ENCODE measurements at places on chromosomes 7 and 10. TPM values are rescaled to one million over a fixed set of nuclear protein-coding genes. Genes with fewer than 3 reads are reported as not detected.

The MALSU1 gene
- polyA plus RNA-seq = 40.3 TPM

The SPACDR gene
- polyA plus RNA-seq = 0.78 TPM

DNA sequence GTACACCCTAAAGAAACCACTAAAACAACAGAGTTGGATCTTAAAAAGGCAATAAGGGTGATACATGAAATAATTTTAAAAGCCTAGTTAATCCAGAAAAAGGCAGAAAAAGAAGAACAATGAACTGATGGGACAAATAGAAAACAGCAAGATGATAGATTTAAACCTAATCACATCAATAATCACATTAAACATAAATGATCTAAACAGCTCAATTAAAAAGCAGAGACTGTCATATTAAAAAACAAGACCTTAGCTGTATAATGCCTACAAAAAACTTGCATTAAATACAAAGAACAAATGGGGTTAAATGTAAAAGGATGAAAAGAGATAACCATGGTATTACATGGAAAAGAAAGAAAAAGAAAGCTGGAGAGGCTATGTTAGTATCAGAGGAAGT is 96.2 kb downstream of the RTKN2 start:
- DNase-seq = no peak

GRCh38 chr10:70063418-70064098 is 10.9 kb downstream of the MACROH2A2 start:
- no peak for DNase-seq

GRCh38 chr10:29539412-29539811 is 95.4 kb downstream of the SVIL start:
- DNase-seq = no peak

DNA sequence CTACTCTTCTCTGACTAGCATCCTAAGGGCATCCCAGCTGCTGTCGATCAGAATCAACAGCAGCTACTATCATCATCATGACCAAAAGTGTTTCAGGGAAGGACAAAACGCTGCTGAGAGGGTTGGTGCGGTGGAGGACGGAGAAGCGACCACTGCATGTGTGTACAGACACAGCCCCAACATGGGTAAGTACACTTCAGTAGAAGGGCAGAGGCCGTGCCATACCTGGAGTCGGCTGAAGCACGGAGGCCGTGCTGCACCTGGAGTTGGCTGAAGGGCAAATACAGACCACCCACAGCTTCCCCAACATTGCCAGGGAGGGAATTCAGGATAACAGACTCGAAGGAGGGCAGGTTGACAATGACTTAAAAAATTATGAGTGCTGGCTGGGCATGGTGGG is 67.8 kb upstream of the CYTH3 start:
- no peak for DNase-seq

GRCh38 chr7:92156990-92157389 is 22.0 kb downstream of the LRRD1 start:
- no peak for DNase-seq

DNA sequence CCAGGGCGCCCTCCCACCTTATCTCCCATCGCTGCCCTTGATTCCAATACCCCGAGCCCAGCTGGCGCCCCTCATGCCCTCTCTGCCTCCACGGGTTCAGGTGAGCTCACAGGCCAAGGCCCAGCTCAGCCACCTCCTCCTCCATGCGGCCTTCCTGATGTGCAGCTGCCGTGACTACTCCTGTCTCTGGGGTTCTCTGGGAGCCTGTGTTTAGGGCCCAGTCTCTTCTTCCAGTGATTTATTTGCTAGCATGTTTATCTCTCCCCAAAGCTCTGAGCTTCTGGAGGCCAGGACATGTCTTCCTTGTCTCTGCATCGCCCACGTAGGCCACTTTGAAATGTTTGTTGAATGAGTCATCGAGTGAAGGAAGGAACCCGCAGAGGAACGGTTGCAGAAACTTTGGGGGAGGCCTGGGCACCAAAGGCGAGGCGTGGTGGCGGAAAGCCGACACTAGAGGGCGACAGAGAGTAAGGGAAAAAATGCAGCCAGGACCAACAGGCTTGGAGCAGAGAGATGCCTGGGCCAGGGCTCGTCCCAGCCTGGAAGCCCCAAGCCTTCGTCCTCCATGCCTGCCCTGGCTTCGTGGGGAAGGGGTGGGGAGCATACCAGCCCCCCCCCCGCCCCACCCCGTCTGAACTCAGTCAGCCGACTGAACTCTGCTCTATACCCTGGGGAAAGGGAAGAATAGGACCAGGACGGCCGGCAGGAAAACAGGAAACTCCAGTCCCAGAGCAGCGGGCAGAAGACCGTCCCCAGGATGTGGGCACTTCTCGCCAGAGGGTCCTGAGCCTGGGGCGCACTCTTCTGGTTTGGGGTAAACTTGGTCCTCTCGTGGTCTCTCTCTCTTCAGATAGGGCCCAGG is 10.9 kb upstream of the HSPB1 start:
- peak; percentile 89 for DNase-seq

The FGFBP3 gene
- polyA plus RNA-seq = 0.18 TPM

- DNase-seq = no peak
Observed at GRCh38 chr10:60043561-60044241, 137.3 kb upstream of the CCDC6 start.

The VTI1A gene
- polyA plus RNA-seq = 6.0 TPM

The ACBD7 gene
- polyA plus RNA-seq = 0.08 TPM

The PLCE1 gene
- 1.3 TPM for polyA plus RNA-seq

The GBX1 gene
- polyA plus RNA-seq = not detected

DNA sequence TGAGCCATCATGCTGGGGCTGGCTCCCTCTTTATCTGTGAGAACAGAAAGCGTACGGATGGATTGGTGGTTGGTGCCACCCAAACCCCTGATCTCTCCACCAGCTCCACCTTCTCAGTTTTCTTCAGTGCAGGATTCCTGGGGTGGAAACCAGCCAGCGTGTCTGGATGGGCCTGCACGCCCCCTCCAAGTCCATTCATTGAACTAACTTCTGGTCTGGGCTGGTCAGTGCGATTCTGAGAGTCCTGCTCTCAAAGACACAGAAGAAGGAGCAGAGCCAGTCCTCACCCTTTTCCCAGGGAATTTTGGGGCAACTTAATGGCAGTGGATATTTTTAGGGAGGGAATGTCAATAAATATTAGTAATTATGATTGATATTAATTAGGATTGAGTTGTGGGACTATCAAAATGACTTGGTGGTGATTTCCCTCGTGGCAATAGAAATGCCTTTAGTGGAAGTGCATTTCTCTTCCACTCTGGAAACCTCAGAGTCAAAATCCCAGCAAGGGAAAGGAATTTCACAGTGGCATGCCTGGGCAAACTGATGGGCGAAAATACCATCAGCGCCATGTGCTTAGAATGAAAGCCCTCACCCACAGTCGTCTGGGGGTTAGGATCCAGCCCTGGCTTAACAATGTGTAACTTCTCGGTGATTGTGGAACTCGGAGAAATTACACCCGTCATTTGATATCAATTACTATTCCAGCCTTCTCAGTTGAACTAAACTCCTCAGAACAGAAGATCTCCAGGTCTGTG is 69.3 kb upstream of the EEPD1 start:
- no peak for DNase-seq

DNA sequence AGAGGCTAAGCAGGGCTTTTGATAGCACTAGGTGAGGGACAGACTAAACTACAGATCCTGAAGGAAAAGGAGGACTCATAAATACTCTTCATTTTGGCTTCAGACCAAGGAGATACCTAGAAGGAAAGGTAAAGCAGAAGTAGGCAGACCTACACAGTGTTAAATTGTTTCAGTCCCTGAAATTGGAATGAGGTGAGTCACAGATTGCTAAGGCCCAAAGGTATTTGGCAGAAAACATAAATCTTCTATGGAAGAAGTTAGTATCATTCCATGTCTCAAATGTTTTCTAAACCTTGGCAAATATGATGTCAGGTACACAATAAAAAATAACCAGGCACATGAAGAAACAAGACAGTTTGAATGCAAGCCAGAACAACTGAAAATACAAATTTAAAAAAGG is 30.0 kb downstream of the MTERF1 start:
- no peak for DNase-seq

- DNase-seq = peak; percentile 47
Observed at GRCh38 chr10:98267069-98267893, 713 bp downstream of the LOXL4 start.

The SPDYE6 gene
- polyA plus RNA-seq = 0.15 TPM

DNA sequence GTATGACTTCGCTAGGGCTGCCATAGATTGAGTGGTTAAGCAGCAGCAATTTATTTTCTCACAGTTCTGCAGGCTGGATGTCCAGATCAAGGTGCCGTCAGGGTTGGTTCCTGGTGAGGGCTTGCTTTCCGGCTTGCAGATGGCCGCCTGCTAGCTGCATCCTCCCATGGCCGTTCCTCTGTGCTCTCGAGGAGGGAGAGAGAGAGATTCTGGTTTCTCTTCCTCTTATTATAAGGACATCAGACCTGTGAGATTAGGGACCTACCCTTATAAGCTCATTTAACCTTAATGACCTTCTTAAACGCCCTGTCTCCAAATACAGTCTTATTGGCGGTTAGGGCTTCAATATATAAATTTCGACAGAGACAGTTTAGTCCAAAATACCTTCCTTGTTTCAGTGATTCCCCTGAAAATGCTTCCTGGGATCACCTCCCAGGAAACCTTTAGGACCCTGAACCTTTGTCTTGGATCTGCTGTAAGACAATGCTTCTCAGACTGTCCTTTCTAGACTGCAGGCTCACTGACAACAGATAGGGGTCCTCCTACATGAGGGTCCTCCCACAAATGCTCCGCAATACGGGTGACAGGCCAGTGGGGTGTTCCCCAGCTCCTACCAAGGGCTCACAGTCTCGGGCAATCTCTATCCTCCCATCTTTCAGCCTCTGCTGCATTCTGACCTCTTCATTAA is 82.5 kb upstream of the BAIAP2L1 start:
- no peak for DNase-seq

GRCh38 chr7:139573871-139574270 is 50.4 kb downstream of the CLEC2L start:
- no peak for DNase-seq

The PCDH15 gene
- 0.04 TPM for polyA plus RNA-seq

The KCNIP2 gene
- polyA plus RNA-seq = 262 TPM

The KEL gene
- 0.19 TPM for polyA plus RNA-seq

GRCh38 chr10:23433701-23434100 is 5.2 kb upstream of the OTUD1 start:
- DNase-seq = no peak

DNA sequence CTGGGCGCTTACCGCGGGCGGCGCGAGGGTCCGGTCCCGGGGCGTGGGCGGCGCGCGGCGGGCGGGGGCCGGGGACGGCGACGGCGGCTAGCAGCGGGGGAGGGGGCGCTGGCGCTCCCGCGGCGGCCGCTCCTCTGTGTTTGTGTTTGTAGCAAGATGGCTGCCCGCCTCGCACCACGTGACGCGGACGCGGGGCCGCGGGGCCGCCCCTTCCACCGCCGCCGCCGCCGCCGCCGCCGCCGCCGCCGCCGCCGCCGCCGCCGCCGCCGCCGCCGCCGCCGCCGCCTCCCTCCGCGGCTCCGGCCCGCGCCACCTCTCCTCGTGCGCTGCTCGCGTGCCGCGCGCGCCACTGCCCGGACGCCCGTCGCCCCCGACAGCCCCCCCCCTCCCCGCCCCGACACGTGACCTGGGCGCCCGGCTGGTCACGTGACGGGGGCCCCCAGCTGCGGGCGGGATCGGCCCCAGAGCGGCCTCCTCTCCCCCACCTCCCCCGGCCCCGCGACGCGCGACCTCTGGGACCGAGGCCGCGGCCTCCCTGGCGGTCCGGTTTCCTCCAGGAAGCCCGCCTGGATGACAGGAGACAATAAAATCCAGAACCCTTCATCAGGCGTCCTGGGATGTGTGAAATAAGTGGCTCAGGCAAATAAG is at the start of gene GIGYF1:
Gene GIGYF1 (minus strand): TSS at position 153 of the 648 bp plus-strand sequence. CDS start 6,012 bp downstream, outside the sequence.
- peak; percentile 83 for DNase-seq

- peak; percentile 67 for DNase-seq
Observed at GRCh38 chr10:132185601-132186487, 904 bp upstream of the DPYSL4 start.

The PALD1 gene
- polyA plus RNA-seq = 2.7 TPM

DNA sequence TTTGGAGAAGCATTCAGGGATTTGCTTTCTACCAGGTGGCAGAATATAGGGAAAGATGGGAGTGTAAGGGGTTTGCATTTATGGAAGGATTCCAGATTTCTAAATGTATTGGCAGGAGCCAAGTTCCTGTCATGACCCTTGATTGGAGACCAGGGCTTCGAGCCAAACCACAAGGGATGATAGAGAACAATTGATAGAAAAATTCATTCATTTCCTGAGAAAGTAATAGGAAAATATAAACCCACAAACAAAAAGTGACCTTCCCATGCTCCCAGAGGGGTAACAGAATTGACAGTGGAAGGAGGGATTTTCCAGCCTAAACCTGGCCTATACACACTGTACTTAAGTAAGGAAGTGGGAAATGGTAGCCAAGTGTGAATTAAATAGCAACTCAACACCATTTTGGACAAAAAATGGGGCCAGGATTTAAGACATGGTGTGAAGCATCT is 22.4 kb upstream of the IFIT2 start:
- peak; percentile 38 for DNase-seq

DNA sequence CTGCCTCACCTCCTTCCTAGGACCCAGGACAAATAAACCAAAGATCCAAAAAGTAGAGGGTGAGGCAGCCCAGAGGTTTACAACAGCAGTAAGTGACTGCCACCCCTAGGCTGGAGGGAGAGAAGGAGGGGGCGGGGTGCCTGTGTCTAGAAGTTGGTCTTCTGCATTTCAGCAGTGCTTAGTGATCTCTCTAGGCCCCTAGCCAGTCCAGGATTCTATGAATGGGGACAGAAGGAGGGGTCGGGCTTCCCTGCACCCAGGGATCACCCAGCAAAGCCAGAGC is 62.8 kb upstream of the KDM7A start:
- no peak for DNase-seq

DNA sequence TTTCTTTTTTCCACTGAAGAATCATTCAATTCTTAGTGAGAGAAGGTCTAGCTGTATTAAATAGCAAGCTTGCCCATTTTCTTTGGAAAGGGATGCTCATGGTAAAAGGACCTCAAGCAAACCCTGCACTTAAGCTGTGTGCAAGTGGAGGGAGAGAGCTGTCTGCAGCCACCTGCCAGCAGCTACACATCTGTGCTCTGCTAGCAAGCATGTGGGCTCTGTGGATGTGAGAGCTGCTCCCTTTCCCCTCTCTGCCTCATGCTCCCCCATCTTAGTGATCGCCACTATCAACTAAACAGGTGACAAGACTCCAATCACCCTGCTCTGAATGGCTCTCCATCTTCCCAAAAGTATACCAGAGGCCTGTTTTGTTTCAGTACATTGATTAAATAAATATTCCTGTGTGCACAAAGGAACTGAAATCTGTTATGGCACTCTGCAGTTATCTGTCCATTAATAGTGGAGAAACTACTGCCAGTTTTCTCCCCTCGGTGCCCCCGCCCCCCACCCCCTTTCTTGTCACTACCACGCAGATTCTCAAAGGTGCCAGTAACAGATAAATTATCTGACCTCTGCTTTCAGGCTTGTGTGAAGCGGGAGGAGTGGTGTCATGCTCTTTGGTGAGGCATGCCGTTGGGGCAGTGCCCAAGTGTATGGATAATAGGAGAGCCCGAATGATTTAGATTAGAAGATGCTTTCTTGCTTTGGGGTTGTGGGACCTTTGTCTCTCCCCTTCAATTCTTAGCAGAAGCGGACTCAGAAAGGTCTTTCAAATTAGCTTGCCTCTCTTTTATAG is 26.4 kb downstream of the AUTS2 start:
- no peak for DNase-seq

The PDSS1 gene
- 8.1 TPM for polyA plus RNA-seq

GRCh38 chr10:30863516-30864210 is 168.0 kb downstream of the ZNF438 start:
- DNase-seq = no peak
